ENCODE measurements at places on chromosomes 13 and 19. TPM values are rescaled to one million over a fixed set of nuclear protein-coding genes. Genes with fewer than 3 reads are reported as not detected.

- no peak overlapping the region for H3K4me3 ChIP-seq
- no peaks in the 10 kb centered on the region for H3K4me1 ChIP-seq
- H3K27ac ChIP-seq = no peak overlapping the region
- no peaks in the 10 kb centered on the region for H3K27me3 ChIP-seq
- DNase-seq = no peak
- no peaks in the 10 kb centered on the region for H3K36me3 ChIP-seq
Measured at GRCh38 chr13:77536358-77536757, 852 bp downstream of the SCEL start.

KL gene
- 12.5 TPM for total RNA-seq

DNA sequence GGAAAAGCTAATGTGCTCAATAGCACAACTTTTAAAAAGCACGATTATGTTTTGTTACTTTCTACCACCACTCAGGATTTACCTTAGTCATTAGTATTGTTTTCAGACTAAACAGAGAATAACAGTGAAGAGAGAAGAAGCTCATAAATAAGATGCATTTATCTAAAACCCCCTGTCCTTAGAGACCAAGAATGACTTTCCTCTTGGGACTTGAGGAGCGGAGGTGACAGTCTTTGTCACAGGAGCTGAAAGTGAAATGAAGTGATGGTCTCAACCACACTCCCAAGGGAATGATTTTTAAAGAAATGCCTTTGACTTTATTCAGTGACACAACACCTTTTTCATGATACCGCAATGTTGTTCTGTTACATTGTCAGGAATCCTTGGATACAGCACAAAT lies 190.6 kb upstream of the NBEA start:
- no peaks in the 10 kb centered on the region for H3K36me3 ChIP-seq
- no peaks in the 10 kb centered on the region for H3K27me3 ChIP-seq
- H3K4me1 ChIP-seq = peaks cover 3% of the 10 kb centered on the region
- no peak overlapping the region for H3K4me3 ChIP-seq
- H3K27ac ChIP-seq = no peak overlapping the region

- no peak for DNase-seq
- H3K36me3 ChIP-seq = no peaks in the 10 kb centered on the region
- H3K4me3 ChIP-seq = no peak overlapping the region
Measured at GRCh38 chr19:9144920-9145319, 4.7 kb downstream of the ZNF317 start.

DNA sequence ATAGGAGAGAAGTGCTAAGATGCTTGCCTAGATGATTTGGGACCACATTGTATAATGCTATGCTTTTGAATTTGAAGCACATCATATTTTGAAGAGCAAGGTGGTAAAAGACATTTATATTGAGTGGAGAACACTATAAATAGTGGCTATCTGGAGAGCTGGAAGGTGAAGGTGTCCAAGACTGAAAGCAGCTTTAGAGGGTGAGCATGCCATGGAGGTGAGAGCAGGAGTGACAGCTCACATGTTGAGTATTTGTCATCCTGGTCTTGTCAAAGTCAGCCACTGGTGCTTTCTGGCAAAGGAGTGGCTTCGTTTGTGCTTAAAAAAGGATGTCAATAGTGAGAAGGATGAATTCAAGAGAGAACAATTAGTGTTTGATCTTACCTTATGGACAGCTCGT lies 225.9 kb downstream of the COG6 start:
- no peaks in the 10 kb centered on the region for H3K27me3 ChIP-seq
- no peak overlapping the region for H3K27ac ChIP-seq
- no peak overlapping the region for H3K4me3 ChIP-seq
- DNase-seq = no peak
- no peaks in the 10 kb centered on the region for H3K36me3 ChIP-seq

- H3K27me3 ChIP-seq = no peaks in the 10 kb centered on the region
- DNase-seq = no peak
- H3K27ac ChIP-seq = no peak overlapping the region
- no peaks in the 10 kb centered on the region for H3K36me3 ChIP-seq
- H3K4me1 ChIP-seq = no peaks in the 10 kb centered on the region
- H3K4me3 ChIP-seq = no peak overlapping the region
Measured at GRCh38 chr19:52101866-52102562, 6.4 kb upstream of the ZNF841 start.

PNMA8B gene
- total RNA-seq = 1.3 TPM

GNG8 gene
- not detected for total RNA-seq

DNA sequence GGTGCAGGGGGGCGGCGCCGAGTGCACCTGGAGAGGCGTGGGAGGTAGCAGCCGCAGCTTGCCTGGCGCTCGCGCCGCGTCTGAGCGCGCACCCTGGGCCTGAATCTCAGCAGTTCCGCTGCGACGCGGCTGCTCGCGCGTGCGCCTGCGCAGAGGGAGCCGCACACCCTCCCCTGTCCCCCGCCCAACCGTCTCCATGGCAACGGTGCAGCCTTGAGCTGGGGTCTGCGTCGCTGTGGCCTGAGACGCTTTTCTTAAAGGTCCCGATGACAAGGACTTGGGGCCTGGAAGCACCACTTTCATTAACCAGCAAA lies at the start of gene PNMA8B:
Gene PNMA8B, minus strand, starts transcription at position 82 of the 314 bp plus-strand sequence. CDS start 402 bp downstream, outside the sequence.
- no peaks in the 10 kb centered on the region for H3K27me3 ChIP-seq
- H3K36me3 ChIP-seq = no peaks in the 10 kb centered on the region
- no peak within 1 kb of the TSS for H3K4me3 ChIP-seq
- peak; percentile 90 for DNase-seq
- no peak within 1 kb of the TSS for H3K27ac ChIP-seq
- no peaks in the 10 kb centered on the region for H3K4me1 ChIP-seq

GRCh38 chr19:19420570-19421298 lies 15.3 kb downstream of the GATAD2A start:
- no peak overlapping the region for H3K27ac ChIP-seq
- no peak overlapping the region for H3K4me3 ChIP-seq
- H3K36me3 ChIP-seq = no peaks in the 10 kb centered on the region
- no peak for DNase-seq
- no peaks in the 10 kb centered on the region for H3K4me1 ChIP-seq

FGF9 gene
- 8.6 TPM for total RNA-seq

KLF12 gene
- total RNA-seq = 22.0 TPM

Data from kidney (tissue), 22 donors.